Breast epithelium (tissue), 4 donors: ENCODE measurements at places on chromosomes 1 and 21.

- no peak for DNase-seq
- H3K4me3 ChIP-seq = no peak overlapping the region
- H3K27me3 ChIP-seq = no peaks in the 10 kb centered on the region
- no peaks in the 10 kb centered on the region for H3K36me3 ChIP-seq
- no peaks in the 10 kb centered on the region for H3K4me1 ChIP-seq
- H3K27ac ChIP-seq = no peak overlapping the region
Measured at GRCh38 chr1:193338194-193338593, 151.8 kb upstream of the B3GALT2 start.

DNA sequence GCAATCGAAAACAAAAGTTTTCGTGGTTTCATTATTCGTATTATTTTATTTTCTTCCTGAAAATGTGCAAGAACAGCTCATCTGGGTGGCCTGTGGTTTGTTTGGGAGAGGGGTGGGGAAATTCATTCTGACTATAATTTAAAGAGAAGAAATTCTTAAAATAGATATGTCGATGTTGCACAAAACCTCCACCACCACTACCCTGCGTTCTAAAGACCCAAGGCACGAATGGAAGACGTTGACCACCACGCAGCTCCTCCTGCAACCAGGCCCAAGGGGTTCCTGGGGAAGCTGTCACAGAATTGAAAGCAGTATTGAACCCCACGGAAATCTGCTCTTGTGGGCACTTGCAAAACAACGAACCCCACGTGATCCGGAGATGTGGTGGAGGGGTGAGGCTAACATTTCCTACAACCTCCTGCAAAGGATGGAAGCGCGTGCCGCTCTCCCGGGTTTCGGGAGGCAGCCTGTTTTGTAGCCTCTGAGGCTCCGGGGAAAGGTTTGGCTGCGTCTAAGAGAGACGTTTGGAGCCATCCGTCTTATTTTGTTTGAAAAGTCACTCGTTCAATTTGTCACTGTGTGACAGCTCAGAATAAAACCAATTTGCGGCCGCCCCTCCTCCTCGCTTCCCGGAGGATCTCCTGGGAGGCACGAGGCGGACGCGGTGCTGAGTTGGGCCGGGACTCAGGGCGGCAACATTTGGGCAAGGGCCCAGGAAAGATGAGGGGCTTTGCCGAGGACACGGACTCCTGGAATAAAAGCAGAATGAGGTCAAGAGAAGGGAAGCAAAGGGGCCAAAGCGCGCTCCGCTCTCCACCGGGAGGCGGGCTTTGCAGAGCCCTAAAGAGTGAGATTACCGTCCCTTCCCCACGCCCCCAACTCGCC lies 810 bp upstream of the HLX start:
- no peaks in the 10 kb centered on the region for H3K4me1 ChIP-seq
- H3K27me3 ChIP-seq = no peaks in the 10 kb centered on the region

GRCh38 chr1:201570886-201571624 lies 32.1 kb downstream of the NAV1 start:
- no peaks in the 10 kb centered on the region for H3K36me3 ChIP-seq
- DNase-seq = no peak
- H3K4me1 ChIP-seq = no peaks in the 10 kb centered on the region
- no peak overlapping the region for H3K27ac ChIP-seq

GRCh38 chr1:176926330-176927086 lies 238.0 kb downstream of the ASTN1 start:
- no peak overlapping the region for H3K4me3 ChIP-seq
- no peaks in the 10 kb centered on the region for H3K36me3 ChIP-seq
- H3K4me1 ChIP-seq = no peaks in the 10 kb centered on the region

DNA sequence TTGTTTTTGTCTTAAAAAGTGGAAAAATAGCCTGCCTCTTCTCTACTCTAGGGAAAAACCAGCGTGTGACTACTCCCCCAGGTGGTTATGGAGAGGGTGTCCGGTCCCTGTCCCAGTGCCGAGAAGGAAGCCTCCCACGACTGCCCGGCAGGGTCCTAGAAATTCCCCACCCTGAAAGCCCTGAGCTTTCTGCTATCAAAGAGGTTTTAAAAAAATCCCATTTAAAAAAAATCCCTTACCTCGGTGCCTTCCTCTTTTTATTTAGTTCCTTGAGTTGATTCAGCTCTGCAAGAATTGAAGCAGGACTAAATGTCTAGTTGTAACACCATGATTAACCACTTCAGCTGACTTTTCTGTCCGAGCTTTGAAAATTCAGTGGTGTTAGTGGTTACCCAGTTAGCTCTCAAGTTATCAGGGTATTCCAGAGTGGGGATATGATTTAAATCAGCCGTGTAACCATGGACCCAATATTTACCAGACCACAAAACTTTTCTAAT lies 35.0 kb upstream of the TDRD10 start:
- H3K4me3 ChIP-seq = no peak overlapping the region
- H3K27ac ChIP-seq = no peak overlapping the region
- no peaks in the 10 kb centered on the region for H3K36me3 ChIP-seq
- H3K27me3 ChIP-seq = no peaks in the 10 kb centered on the region
- H3K4me1 ChIP-seq = no peaks in the 10 kb centered on the region
- no peak for DNase-seq
